ENCODE measurements at places on chromosomes 2 and 18.

GRCh38 chr2:48444404-48444803, 85.5 kb upstream of the STON1 start:
- DNase-seq = no peak

DNA sequence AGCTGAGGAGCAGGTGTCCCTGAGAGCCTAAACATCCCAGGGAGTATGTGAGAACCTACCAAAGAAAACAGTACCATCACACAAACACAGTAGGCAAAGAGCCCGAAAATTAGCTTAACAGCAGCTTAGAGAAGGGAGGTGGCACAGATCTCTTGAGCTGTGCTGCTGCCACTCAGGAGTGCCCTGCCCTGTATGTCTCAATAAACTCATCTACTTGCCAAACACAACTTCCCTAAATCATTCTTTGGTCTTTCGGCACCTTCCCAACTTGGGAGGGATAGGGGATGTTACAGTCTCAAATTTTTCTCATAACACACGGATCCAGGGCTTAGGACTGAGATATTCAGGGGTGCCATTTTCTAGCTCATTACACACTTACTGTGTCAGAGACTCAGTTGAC, 45.3 kb upstream of the C1D start:
- no peak for DNase-seq

DNA sequence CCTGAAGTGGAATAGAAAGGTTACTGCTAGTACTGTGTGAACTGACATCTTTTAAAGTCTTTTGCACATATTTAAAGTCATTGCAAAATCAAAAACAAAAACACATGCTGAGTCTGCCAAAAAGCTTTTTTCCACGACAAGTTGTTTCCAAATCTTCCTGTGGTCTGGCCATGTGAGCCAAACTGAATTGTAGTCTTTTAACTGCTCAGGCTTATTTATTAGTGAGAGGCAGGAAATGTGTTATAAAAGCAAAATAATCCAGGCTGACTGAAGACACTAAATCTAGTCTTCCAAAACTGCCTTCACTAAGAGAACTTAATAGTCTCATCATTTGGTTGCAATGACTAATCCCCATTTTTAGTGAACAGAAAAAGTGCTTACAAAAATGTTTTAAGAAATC, 2.3 kb downstream of the KRCC1 start:
- peak; percentile 81 for DNase-seq

- no peak for DNase-seq
Measured at GRCh38 chr2:211349031-211349430, 792.6 kb downstream of the CPS1 start.

DNA sequence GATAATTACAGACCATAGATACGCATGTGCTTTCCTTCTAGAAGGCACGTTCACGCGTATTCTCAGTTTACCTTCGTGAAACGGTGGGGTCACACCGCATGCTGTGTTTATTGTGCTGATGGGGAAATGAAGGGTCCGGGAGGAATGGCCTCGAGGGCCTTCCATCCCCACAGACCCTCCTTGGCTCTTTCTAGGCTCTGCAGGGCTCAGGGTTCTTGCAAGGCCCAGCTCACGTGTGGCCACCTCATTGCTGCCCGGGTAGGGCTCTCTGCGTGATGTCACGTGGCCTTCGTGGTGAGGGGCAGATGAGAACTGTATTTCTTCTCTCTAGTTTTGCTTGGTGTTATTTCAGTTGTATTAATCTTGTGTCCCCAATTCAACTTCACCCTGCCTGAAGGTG, 133.5 kb upstream of the ALKAL2 start:
- no peak for DNase-seq

- DNase-seq = no peak
Measured at GRCh38 chr2:121638333-121638732, 10.9 kb downstream of the CLASP1 start.

DNA sequence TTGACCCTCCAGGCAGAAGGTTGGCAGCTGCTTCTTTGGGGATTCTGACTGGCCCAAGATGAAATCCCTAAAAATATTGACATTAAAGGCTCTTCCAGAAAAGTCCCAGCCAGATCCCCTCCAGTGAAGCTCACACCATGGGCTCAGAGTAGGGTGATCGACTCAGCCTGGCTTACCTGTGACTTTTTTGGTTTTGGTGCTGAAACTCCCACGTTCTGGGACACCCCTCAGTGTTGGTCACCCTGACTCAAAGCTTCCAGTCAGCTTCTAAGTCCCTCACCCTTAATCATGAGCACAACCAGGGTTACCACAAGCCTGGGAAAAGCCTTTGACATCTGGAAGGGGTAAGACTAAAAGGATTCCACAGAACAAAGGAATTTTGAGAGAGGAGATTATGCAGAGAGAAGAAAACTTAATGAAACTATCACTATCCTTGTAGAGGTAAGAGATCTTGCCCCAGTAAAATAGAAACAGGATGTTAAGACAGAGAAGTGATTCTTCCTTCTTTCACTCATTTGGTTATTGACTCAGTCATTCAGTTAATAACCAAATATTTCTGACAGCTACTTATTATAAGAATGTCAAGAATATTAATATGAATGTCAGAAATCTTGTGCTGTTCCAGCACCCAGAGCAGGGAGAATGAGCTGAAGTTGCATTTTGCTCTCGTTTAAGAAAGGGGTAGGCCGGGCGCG, 66.8 kb upstream of the SEC11C start:
- DNase-seq = no peak

GRCh38 chr2:55838653-55839052, 84.9 kb downstream of the EFEMP1 start:
- DNase-seq = no peak

GRCh38 chr2:196590286-196590685, 49.2 kb upstream of the CCDC150 start:
- no peak for DNase-seq

DNA sequence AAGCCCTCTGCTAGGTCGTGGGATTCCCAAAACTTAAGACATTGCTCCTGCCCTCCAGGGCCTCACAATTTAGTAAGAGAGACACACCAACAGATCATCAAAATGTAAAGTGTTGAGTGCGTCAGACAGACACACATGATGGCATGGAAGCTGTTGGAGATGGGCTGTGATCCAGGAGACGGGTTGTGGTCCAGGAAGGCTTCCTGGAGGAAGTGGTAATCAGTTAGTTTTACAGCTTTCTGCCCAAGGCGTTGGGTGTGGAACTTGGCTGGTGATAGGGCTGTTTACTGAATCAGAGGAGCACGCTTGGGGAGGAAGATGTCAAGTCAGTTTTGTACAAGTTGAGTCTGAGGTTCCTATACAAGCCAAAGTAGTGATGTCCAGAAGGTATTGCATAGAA, 24.0 kb upstream of the GLI2 start:
- no peak for DNase-seq

- peak; percentile 11 for DNase-seq
Measured at GRCh38 chr2:35468245-35468644, 887.3 kb upstream of the CRIM1 start.

- DNase-seq = no peak
Measured at GRCh38 chr2:39739386-39739785, 39.7 kb downstream of the THUMPD2 start.

DNA sequence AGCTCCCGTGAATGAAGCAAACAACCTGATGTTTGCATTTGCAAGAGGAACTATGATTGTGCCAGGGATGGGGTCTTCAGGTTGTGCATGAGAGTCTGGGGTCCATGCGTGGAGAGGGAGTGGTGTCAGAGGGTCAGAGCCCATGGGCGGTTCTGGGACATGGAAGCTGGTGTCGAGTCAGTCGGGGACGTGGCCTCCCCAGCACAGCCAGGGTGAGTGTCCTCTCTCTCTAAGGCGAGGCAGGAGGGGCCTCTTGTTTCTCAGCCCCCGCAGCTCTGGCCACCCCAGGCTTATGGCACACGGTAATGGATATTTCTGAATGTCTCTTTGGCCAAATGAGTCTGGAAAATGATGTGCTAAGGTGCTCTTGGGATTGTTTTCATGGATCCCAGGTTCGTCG, 118.6 kb downstream of the RTP5 start:
- no peak for DNase-seq

DNA sequence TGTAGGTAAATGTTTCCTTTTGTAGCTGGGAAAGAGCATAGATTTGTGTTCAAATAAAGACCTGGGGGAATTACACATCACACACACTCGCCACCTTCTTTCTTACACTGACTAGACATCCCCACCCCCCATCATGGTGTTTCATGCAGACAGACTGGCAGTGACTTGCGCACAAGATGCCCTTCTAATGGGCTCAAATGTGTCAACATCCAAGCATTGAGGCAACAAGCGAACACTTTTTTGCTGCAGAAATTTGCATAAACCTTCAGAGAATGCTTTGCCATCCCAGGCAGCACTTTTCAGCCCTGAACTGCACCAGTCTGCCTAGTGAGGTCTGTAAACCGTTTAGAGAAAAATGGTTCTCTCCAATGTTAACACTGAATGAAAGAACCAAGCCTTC, 4.5 kb downstream of the HOXD8 start:
- DNase-seq = no peak

GRCh38 chr2:30164131-30164925, 17.5 kb downstream of the YPEL5 start:
- DNase-seq = peak; percentile 12

- DNase-seq = no peak
Measured at GRCh38 chr2:75175456-75175855, 23.9 kb downstream of the TACR1 start.

DNA sequence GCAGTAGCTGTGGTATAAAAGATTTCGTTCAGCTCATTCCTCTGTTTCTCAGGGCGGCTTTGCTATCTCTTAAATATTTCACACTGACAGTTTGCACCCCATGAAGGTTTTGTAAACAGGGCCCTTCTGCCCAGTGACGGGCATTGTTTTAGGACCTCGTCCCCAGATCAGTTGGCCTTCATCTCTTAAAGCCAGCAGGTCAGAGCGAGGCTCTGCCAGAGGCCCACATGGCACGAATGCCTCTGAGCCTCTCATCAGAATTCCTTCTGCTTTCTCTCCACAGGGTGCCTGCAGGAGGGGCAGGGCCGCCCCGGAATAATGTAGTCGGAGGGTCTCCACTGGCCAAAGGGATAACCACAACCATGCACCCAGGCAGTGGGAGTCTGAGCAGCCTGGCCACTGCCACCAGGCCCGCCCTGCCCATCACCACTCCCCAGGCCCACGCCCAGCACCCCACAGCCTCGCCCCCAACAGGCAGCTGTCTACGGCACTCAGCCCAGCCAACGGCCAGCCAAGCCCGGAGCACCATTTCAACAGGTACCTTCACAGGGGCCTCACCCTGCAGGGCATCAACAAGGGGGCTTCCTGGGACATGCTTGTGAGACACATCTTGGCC, 177.0 kb downstream of the SEPTIN10 start:
- no peak for DNase-seq

GRCh38 chr2:118040891-118041290, 27.0 kb upstream of the CCDC93 start:
- no peak for DNase-seq

GRCh38 chr18:38369772-38370690, 804.4 kb upstream of the CELF4 start:
- no peak for DNase-seq

DNA sequence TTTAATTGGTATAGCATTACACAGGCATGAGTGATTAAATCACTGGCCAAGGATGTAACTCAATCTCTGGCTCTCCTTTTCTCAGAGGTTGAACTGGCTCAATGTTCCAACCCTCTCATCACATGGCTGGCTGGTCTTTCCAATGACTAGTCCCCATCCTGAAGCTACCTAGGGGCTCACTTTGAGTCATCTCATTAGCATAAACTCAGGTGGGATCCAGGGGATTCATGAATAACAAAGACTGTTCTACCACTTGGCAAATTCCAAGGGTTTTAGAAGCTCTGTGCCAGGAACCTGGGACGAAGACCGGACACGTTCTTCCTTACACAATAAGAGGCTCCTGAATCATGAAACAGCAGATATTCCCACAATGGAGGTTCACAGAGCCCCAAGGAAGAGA, 145.0 kb upstream of the SPATS2L start:
- DNase-seq = no peak

GRCh38 chr18:79494936-79495335, 99.2 kb downstream of the NFATC1 start:
- no peak for DNase-seq

- DNase-seq = no peak
Measured at GRCh38 chr2:196220671-196221070, 49.3 kb upstream of the STK17B start.

DNA sequence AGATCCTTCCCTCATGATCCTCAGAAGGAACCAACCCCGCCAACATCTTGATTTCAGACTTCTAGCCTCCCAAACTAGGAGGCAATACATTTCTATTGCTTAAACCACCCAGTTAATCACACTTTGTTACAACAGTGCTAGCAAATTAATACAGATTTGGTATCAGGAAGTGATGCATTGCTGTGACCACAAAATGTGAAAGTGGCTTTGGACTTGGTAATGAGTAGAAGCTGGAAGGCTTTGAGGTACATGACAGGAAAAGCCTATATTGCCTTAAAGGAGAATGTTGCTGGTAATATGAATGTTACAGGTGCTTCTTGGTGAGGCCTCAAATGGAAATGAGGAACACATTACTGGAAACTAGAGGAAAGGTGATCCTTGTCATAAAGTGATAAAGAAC, 260.3 kb downstream of the SATB2 start:
- no peak for DNase-seq

GRCh38 chr2:73908689-73909652, 16.2 kb downstream of the ACTG2 start:
- DNase-seq = no peak

GRCh38 chr2:239948100-239948881, 76.9 kb downstream of the NDUFA10 start:
- DNase-seq = no peak

DNA sequence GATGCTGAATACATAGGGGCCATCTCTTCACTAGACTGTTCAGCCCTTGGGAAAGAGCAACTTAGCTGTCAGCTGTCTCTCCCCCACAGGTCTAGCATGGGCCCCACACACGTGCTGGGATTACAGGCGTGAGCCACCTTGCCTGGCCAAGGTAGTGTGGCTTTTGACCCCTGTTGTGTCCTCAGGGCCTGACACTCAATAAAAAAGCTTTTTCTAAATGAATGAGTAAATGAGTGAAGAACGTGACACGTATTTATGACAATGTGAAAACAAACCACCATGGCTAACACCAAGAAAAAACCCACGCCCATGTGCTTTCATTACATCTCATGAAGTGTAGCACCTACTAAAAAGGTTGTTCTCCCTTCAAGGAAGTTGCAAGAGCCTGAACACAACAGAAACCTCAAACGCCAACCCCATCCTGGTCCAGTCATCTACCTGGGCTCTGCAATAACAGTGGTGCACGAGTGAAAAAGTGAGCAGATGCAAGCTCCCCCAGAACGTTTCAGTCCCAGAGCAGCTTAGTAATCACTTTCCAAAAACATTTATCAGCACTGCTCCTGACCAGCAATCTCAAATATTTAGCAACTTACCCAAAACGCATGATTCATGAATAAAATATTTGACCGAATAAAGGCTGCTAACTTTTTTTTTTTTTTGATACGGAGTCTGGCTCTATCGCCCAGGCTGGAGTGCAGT, 3.4 kb downstream of the WDFY1 start:
- peak; percentile 91 for DNase-seq

GRCh38 chr2:240327566-240327965, 107.9 kb upstream of the GPC1 start:
- no peak for DNase-seq

DNA sequence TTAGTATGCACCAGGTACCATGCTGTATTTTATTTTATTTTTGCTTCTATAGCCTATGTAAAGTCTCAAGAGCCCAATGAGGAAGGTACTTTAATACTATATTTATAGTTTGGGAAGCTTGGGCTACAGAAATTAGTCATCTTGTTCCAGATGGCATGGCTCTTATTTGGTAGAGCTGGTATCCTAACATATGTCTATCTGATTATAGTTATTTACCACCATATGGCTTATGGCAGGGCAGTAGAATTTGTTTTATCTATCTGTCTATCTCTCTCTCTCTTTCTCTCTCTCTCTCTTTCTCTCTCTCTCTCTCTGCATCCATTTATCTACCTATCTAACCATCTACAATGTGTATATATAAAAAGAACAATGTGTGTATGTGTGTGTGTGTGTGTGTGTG, 1293.7 kb upstream of the SLC39A10 start:
- no peak for DNase-seq
